ENCODE measurements at places on chromosomes 11 and 22. TPM values are rescaled to one million over a fixed set of nuclear protein-coding genes. Genes with fewer than 3 reads are reported as not detected.

The TYMP gene
- polyA plus RNA-seq, result 92.3 TPM

The DDIAS gene
- polyA plus RNA-seq, result 1.7 TPM

The CARD18 gene
- not detected for polyA plus RNA-seq

DNA sequence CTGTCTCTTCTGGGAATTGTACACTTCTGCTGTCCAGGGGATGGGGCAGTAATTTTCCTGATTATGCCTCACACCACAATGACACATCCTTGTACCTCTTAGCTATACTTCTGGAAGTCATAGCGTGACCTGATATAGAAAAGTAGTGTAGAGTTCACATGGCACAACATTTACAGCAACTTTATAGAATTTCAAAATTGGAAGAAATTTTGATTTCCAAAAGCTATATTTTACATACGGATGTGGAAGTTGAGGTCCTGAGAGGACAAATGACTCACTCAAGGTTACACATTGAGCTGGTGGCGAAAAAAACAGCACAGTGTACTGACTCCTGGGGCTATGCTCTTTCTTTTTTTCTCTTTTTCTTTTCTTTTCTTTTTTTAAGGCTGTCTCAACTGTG lies 6.3 kb upstream of the CYP2R1 start:
- H3K4me1 ChIP-seq, result peaks cover 26% of the 10 kb centered on the region
- no peaks in the 10 kb centered on the region for H3K36me3 ChIP-seq
- no peak overlapping the region for H3K4me3 ChIP-seq
- no peaks in the 10 kb centered on the region for H3K27me3 ChIP-seq
- no peak for DNase-seq

GRCh38 chr11:85886089-85887056 lies 31.2 kb downstream of the CCDC83 start:
- no peaks in the 10 kb centered on the region for H3K36me3 ChIP-seq
- no peaks in the 10 kb centered on the region for H3K4me1 ChIP-seq
- H3K27ac ChIP-seq, result no peak overlapping the region
- no peaks in the 10 kb centered on the region for H3K27me3 ChIP-seq
- DNase-seq, result no peak
- H3K4me3 ChIP-seq, result no peak overlapping the region

- peaks cover 47% of the 10 kb centered on the region for H3K36me3 ChIP-seq
- no peak overlapping the region for H3K4me3 ChIP-seq
- DNase-seq, result no peak
- no peaks in the 10 kb centered on the region for H3K4me1 ChIP-seq
- H3K27me3 ChIP-seq, result no peaks in the 10 kb centered on the region
Measured at GRCh38 chr22:24337894-24338645, 67.4 kb downstream of the SPECC1L start.

- no peaks in the 10 kb centered on the region for H3K36me3 ChIP-seq
- peaks cover 12% of the 10 kb centered on the region for H3K4me1 ChIP-seq
- no peak for DNase-seq
Measured at GRCh38 chr22:39106326-39106725, 9.3 kb downstream of the APOBEC3H start.

- H3K4me3 ChIP-seq, result no peak overlapping the region
- no peak overlapping the region for H3K27ac ChIP-seq
- H3K36me3 ChIP-seq, result no peaks in the 10 kb centered on the region
- H3K4me1 ChIP-seq, result no peaks in the 10 kb centered on the region
Measured at GRCh38 chr11:45398325-45398724, 112.2 kb upstream of the SYT13 start.

DNA sequence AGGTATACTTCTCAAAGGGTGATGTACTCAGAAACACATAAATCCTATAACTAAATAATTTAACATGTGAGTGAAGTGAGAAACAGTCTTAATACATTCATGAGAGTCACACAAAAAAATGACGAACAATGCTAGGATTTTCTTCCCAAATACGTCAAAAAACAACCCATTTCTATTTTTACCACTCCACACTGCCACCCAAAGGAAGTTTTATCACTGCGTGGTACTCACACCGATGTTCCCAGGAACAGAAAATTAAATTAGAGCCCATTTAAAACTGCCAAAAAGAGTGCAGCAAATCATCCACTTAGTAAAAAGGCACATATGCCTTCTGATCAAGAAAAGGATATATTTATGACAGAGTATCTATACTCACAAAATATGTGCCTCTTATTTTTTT lies 710.9 kb upstream of the FAT3 start:
- no peaks in the 10 kb centered on the region for H3K27me3 ChIP-seq
- DNase-seq, result no peak
- no peak overlapping the region for H3K27ac ChIP-seq
- H3K36me3 ChIP-seq, result no peaks in the 10 kb centered on the region

DNA sequence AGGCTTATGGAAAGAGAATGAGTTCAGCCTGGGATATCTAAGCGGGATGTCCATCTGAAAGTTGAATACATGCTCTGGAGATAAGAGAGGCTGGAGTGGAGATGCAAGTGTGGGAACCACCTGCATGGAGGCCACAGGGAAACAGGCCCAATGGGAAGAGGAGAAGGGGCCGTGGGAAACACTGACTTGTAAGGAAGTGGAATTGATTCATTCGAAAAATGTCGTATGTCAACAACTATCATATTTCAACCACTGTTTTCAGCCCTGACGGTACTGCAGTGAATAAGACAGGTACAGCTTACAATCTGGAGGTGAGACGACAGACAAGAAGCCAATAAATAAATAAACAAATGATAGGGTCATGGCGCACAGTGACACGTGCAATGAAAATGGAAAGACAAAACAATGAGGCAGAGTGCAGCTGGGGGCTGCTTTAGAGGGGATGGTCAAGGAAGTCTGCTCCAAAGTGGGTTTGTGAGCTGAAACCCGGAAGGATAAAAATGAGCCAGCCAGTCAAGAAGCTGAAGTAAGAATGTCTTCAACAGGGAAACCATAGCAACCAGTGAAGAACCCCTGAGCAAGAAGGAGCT lies 35.9 kb downstream of the EFCAB6 start:
- no peak for DNase-seq
- H3K27ac ChIP-seq, result no peak overlapping the region
- H3K4me3 ChIP-seq, result no peak overlapping the region
- H3K36me3 ChIP-seq, result no peaks in the 10 kb centered on the region

- peaks cover 7% of the 10 kb centered on the region for H3K4me1 ChIP-seq
- H3K4me3 ChIP-seq, result no peak overlapping the region
- peaks cover 4% of the 10 kb centered on the region for H3K27me3 ChIP-seq
- H3K27ac ChIP-seq, result no peak overlapping the region
- no peaks in the 10 kb centered on the region for H3K36me3 ChIP-seq
- no peak for DNase-seq
Measured at GRCh38 chr11:115578275-115578674, 74.1 kb upstream of the CADM1 start.

DNA sequence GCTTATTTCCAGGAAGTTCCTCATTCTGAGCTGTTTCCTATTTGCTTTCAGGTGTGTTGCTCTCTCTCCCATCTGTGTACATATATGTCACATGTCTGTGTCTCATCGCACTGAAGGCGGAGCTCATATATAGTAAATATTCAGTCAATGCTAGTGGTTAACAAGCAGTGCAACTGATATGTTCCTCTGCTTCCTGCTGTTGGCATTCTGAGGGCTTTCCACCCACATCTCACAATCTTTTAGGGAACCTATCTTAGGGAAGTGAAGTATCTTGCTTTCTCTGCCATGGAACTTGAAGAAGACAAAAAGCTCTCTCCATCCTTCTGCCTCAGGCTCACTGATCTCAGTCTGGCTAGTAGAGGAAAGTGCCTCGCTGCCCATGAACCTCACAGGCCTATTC lies 139.8 kb downstream of the TTC17 start:
- no peak overlapping the region for H3K4me3 ChIP-seq
- no peak overlapping the region for H3K27ac ChIP-seq
- no peaks in the 10 kb centered on the region for H3K27me3 ChIP-seq
- no peak for DNase-seq
- H3K36me3 ChIP-seq, result peaks cover 17% of the 10 kb centered on the region

- H3K4me3 ChIP-seq, result no peak overlapping the region
- H3K4me1 ChIP-seq, result no peaks in the 10 kb centered on the region
- H3K36me3 ChIP-seq, result no peaks in the 10 kb centered on the region
- H3K27ac ChIP-seq, result no peak overlapping the region
Measured at GRCh38 chr22:37448516-37449127, 21.3 kb upstream of the ELFN2 start.

GRCh38 chr11:125425601-125426000 lies 70.5 kb downstream of the FEZ1 start:
- H3K27ac ChIP-seq, result no peak overlapping the region
- H3K36me3 ChIP-seq, result no peaks in the 10 kb centered on the region
- H3K4me1 ChIP-seq, result no peaks in the 10 kb centered on the region
- H3K27me3 ChIP-seq, result no peaks in the 10 kb centered on the region
